ENCODE measurements at places on chromosomes 7 and 10.
A peak's percentile ranks its signal among the peaks of the same experiment; 100 is the strongest.

DNA sequence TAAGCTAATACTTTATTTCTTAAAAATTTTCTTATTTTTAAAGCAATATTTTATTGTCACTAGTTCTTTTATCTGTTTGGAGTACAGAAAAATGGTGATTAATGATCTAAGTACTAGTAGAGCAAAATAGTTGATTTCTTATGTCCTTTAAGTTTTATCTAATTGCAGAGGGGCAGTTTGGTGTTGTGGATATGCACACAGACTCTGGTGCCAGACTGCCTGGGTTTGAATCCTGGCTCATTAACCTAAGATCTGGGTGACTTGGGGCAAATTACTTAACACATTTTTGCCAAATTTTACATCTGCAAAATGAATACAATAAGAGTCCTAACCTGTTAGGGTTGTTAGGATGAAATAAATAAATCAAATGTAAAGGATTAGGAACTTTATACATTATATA is 10.7 kb upstream of the PRPS1L1 start:
- DNase-seq, result no peak

GRCh38 chr7:78673272-78673671 is 780.2 kb downstream of the MAGI2 start:
- no peak for DNase-seq

- peak; percentile 95 for DNase-seq
These were observed 99.6 kb upstream of the DIP2C start for GRCh38 chr10:788796-789748.

GRCh38 chr10:36489611-36490228 is 635.7 kb upstream of the ANKRD30A start:
- DNase-seq, result peak; percentile 61

DNA sequence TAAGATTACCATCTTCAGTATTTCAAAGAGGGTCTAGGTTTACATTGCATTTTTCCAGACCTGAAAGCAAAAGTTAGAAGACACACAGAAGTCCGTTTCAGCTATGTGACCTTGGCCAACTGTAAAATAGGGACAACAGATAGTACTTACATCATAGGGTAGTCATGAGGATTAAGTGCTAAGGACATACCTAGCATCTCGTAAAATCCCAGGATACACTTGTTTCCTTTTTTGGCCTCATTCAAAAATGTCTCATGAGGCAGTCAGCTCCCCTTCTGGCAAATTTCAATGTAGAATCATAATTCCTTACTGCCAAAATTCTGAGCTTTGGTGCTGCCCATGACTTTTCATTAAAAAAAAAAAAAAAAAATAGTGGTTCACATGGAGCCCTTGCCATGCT is 6.4 kb upstream of the DUSP5 start:
- DNase-seq, result no peak

DNA sequence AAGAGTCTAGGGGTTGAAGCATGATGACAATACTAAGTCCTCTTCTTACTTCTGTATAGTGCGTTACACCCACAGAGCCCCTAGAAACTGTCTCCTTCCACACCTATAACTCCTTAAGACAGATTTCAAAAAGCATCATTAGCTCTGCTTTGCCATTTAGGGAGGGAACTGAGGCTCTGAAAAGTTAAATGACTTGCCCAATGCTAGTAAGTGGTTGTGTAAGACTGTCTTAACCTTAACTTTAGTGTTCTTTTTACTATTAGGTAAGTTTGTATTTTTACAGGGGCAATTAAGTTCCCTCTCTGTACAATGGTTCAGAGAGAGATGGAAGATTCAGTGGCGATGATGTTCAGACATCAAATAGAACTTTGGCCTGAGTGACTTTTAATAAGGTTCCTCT is 72.7 kb upstream of the ASAH2 start:
- DNase-seq, result no peak

DNA sequence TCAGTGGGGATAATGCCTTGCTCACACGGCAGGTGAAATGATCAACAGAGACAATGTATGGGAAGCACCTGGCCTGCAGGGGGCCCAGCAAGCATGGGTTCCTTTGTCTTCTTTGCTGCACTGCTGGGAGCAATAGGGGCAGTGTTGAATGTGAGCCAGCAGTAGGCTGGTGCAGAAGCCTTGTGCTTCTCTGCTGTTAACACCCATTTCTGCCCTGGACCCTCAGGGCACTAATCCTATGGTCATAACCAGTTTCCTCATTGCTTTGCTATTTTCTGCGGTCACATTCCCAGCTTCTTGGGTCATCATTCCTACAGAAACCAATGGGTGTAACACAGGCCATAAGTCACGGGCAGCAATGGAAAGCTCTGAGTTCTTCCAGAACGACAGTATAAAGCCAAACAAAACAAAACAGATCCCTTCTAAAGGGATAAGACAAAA is 10.9 kb upstream of the LGI1 start:
- peak; percentile 91 for DNase-seq

- DNase-seq, result no peak
These were observed 90.4 kb downstream of the ETV1 start for GRCh38 chr7:13898957-13899670.

DNA sequence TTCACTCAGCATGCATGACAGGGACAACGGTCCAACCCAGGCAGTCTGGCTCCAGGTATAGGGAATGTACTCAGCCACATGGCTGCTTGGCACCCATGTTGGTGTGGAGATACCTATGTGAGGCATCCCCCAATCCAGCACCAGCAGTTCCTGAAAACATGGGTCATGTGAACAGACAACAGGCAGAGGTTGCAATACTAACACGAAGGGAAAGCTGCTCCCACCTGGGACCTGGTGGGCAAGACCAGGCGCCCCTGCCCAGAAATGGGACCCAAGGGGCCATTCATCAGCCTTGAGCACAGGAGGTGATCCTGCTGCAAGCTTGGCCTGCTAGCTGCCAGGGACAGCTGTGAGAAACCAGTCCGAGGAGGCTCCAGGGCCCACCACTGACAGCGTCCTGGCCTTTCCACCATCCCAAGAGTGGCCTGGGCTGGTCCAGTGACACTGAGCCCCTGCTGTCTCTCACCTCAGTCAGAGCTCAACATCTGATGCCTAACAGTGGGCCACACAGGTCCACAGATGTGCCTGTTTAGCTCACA is 142.3 kb downstream of the ARHGAP22 start:
- no peak for DNase-seq

- no peak for DNase-seq
These were observed 60.9 kb downstream of the SEM1 start for GRCh38 chr7:96648784-96649183.

DNA sequence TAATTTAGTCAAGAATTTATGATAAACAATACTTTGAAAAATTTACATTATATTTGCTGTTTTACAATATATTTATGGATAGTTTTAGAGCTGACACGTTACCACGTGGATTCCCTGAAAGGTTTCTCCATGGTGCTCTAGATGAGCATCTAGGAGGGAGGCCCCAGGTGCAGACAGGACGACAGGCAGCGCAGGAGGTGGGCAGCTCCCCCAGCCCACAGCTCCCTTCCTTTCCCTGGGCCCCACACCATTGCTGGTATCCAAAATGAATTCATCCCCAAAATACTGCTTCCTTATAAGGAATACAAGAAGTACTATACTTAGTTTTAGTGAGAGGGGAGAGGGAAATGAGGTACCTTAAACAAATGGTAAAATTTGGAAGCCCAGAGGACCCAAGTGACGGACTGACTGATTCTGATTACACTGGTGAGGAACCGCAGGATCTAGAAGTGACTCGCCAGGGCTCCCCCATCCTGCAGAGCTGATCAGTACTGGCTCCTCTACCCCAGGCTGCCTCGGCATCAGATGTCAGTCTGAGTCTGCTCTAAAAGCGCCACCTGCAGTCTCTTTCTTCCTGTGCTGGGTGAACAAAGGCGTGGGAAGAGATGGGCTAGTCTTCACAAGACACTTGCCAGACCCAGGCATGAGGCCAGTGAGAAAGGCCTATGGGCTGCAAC is 89.2 kb downstream of the DLG5 start:
- no peak for DNase-seq

DNA sequence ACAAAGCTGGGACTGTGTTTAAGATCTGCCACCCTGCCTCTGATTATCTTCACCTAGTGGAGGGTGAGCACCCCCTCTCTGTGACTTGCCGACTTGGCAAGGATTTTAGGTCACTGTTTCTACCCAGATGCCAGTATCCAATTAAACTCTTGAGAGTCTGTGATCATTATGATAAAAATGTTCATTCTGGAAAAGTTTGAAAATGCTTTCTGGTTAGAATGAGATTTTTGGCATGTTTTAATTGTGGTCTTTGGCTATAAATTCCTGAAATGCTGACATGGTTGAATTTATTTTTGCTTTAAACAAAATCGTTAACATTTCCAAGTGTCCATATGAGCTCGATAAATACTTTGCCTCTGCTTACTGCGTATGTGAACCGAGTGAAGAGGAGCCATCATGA is 221.4 kb downstream of the BICC1 start:
- peak; percentile 65 for DNase-seq

DNA sequence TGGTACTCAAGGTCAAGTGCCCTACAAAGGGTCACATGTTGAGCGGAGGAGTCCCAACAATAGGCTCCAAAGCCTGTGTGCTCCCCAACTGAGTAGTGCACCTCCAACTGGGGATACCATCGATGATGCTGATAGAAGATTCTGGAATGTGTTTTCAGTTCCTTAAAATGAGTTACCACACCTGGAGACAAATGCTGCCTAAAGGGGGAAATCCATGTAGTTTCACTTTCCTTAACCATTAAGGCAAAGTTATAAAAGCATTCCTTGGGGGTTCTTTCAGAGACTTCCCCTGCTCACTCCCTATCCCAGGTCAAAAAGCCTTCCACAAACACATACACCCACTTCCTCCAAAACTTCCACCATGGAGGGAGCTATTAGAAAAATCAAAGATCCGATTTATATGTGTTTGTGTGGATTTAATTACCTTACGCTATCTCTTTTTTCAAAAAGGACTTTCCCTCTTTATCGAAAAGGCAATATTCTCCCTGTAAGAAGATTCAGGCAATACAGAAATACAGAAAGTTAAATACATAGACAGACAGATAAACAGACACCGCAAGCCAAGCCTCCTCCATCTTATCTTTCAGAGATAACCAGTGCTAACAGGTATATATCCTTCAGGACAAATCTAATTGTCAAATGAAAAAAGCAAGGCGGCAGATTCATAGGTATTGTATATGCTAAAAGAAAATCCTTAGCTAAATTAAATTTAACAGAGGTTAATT is 135.9 kb upstream of the ASAH2 start:
- DNase-seq, result no peak

DNA sequence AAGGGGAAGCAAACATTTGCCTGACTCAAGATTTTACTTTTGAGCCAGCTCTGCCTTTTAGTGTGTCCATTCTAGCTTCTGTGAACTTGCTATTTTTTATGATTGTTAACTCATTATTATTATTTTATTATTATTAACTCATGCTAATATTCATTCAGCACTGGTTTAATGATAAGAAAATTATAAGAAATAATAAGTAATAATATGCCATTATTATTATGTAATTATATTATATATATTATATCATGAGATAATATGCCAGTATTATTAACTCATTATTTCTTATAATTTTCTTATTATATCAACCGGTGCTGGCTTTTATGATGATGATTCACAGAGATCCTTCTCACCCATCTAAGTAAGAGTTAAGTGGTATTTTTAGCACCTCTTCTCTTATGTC is 79.3 kb upstream of the NPVF start:
- no peak for DNase-seq

DNA sequence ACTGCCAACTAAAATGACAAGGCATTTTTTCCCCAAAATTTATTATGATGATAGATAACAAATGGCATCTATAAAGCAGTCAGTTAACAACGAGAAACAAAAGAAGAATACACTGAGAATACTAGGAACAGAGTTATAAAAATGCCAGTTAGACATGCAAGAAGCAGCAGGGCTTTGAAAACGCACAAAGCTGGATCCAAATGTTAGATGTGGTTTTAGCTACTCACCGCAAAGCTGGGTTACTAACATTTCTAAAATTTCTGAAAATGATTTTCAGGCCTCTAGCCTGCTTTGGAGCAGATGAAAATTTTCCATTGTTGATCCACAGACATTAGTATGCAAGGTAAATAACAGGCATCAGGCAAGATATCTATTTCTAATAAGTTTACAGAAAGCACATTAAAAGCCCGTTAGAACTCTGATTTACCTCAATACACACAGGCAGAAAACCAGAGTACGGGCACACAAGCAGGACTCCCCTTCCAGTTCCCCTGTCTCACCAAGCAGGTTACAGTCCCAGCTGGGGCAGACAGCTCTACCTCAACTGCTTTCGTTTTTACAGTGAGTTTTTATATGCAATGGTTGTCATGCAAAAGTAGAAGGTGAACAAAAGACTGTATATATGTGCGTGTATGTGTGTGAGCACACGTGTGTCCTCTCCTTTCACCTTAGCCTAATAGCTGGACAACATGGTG is 37.9 kb downstream of the GLI3 start:
- peak; percentile 70 for DNase-seq

- peak; percentile 60 for DNase-seq
These were observed 712.1 kb downstream of the PHTF2 start for GRCh38 chr7:78510580-78511188.

DNA sequence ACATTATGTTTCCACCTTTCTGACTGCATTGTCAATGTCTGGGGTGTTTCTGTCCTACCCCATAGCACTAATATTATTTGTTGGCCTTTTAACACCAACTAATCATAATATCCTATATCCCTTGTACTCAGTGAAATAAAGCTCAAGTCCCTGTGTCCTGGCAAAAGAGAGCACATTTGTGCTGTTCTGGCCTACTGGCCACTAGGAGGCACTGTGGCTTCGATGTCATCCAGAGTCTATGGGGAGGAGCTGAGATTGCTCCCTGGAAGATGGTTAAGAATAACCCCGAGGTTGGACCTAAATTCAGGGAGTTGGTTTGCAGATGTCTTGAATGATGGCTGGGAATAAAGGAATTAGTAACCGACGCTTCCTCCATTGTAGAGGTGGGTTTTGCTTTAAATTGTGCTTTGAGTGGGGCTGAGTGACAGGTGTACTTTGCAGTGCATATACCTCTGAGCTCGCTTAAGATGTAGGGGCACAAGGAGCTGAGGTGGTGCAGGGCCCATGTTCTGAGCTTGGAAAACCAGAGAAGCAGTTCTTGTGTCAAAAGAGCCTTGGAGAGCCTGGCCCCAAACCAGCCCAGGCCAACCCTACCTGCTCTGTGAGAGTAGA is 191.2 kb upstream of the PRSS1 start:
- DNase-seq, result peak; percentile 35

DNA sequence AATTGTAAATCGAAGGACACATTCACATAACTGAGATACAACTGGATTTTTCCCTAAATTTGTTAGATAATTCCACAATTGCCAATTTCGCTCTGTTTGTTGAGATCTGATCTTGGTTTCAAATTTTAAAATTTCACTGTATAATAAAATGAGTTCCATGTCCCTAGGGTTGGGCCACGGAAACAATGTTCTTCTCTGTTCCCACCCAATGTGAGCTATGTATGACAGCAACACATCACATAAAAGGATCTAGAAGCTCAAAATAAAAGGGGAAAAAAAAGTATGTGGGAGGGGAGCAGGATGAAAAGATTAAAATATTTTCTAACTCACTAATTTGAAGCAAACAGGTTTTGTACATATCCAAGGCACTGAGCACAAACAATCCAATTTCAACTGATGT is 287.8 kb upstream of the MKLN1 start:
- no peak for DNase-seq

All from GM03348 (cell line).